ENCODE measurements at places on chromosomes 4 and X. TPM values are rescaled to one million over a fixed set of nuclear protein-coding genes. Genes with fewer than 3 reads are reported as not detected.
A peak's percentile ranks its signal among the peaks of the same experiment; 100 is the strongest.

Gene RNF150
- 5.0 TPM for polyA plus RNA-seq

Gene TMPRSS11F
- not detected for polyA plus RNA-seq

Gene FAM9B
- not detected for polyA plus RNA-seq

Gene H2AZ1
- 154 TPM for polyA plus RNA-seq

Gene PAGE1
- polyA plus RNA-seq: not detected

Gene EMCN
- 140 TPM for polyA plus RNA-seq

Gene ADH1C
- 28.1 TPM for polyA plus RNA-seq

Gene ATOH1
- polyA plus RNA-seq: not detected

DNA sequence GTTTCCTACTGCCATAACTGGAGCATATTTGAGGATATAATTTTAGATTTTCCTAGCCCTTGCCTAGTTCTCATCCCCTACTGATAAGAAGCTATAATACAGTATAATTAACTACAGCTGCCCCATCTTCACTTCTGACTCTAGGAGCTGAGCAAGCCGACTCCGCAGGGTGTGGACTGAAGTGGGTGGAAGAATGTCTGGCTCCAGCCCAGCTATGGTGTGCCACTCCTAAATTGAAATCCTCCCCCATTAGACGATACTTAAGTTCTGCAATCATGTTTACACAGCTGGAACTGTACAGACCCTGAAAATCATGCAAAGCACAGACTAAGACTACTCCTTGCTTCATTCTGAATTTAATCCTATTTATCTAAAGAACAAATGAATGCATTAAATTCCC, 93.1 kb downstream of the PCDH19 start:
- no peaks in the 10 kb centered on the region for H3K36me3 ChIP-seq
- H3K27me3 ChIP-seq: peaks cover 6% of the 10 kb centered on the region
- no peak overlapping the region for H3K27ac ChIP-seq
- no peaks in the 10 kb centered on the region for H3K4me1 ChIP-seq
- no peak overlapping the region for H3K4me3 ChIP-seq
- no peak for DNase-seq

Gene POLA1
- polyA plus RNA-seq: 2.2 TPM

GRCh38 chr4:25859429-25860148, 3.2 kb downstream of the SEL1L3 start:
- H3K4me3 ChIP-seq: no peak overlapping the region
- H3K36me3 ChIP-seq: no peaks in the 10 kb centered on the region
- DNase-seq: no peak
- H3K4me1 ChIP-seq: no peaks in the 10 kb centered on the region
- no peaks in the 10 kb centered on the region for H3K27me3 ChIP-seq

DNA sequence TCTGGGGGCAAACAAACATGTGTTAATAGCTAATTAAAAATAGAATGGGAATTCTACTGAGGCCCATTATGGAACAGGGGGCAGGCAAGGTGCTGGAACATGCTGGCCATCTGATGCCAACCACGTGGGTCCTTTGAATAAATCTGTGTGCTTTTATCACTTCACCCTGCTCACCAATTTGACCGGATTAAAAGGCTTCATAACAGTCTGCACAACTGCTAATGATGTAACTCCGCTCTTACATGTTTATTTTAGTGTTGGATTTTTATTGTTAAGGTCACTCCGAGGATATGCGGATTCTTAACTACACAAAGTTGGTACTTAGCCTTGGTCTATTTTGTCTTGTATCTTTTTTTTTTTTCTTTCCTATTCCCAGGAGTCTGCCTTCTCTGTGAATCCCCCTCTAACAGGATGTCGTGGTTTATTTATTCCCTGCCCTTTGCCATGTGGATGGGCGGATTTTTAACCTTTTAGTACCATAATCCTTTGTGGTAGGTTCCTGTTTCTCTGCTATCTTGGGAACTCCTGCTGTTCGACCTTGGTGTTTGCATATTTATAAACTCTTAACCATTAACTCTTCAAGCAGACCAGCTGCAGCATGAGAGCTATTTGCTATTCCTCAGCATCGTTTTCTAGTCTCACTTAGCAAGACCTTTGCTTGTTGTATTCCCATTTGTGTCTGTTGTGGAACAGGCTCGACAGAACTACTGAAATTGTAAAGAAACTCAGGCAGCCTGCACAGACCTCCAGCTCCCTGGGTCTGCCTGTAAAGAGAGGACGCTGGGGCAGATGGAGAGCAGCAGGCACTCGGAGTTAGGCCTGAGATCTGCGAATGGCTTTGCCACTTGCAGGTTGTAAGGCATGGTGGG, 38.0 kb downstream of the TRIM2 start:
- H3K4me1 ChIP-seq: peaks cover 34% of the 10 kb centered on the region
- H3K27ac ChIP-seq: peak overlapping the region; percentile 53
- H3K36me3 ChIP-seq: no peaks in the 10 kb centered on the region

DNA sequence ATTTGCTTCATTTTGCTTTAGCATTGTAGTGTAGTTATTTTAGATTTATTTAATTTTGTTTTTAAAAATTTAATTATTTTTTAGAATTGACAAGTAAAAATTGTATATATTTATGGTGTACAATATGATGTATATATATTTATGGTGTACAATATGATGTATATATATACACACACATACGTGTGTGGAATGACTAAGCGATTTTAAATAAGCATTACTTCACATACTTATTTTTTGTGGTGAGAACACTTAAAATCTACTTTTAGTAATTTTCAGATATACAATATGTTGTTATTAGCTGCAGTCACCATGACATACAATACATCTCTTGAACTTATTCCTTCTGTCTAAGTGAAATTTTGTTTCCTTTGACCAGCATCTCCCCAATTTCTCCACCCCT, 172.9 kb downstream of the SPRY1 start:
- no peaks in the 10 kb centered on the region for H3K27me3 ChIP-seq
- no peak overlapping the region for H3K27ac ChIP-seq
- no peaks in the 10 kb centered on the region for H3K4me1 ChIP-seq
- H3K4me3 ChIP-seq: no peak overlapping the region
- DNase-seq: no peak
- H3K36me3 ChIP-seq: no peaks in the 10 kb centered on the region

- no peak for DNase-seq
- H3K4me3 ChIP-seq: peak overlapping the region; percentile 3
- H3K36me3 ChIP-seq: no peaks in the 10 kb centered on the region
Measured at GRCh38 chr4:15144249-15144966, 142.1 kb downstream of the CPEB2 start.

DNA sequence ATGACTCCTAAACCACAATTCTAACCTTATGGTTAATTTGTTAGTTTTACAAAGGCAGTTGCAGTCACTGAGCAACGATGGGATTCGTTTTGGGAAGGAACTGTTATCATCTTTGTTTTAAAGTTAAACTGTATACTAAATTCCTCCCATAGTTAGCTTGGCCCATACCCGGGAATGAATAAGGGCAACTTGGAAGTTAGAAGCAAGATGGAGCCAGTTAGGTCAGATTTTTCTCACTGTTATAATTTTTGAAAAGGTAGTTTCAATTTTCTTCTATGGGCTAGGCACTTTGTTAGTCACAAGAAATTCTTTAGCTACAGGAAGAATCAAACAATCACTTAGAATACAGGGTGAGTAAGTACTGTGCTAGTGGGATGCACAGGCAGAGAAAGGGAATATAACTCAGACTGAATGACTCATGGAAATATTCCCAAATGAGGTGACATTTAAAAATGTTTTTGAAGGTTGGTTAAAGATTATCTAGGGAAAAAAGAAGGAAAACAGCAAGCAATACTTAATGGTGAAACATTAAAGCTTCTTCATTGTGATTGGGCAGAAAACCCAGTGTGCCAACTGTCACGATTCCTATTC, 153.6 kb downstream of the MAGEB17 start:
- H3K4me1 ChIP-seq: no peaks in the 10 kb centered on the region
- no peak overlapping the region for H3K4me3 ChIP-seq
- H3K36me3 ChIP-seq: no peaks in the 10 kb centered on the region
- no peak overlapping the region for H3K27ac ChIP-seq
- no peaks in the 10 kb centered on the region for H3K27me3 ChIP-seq

- peak overlapping the region; percentile 16 for H3K27ac ChIP-seq
- H3K27me3 ChIP-seq: no peaks in the 10 kb centered on the region
- no peaks in the 10 kb centered on the region for H3K36me3 ChIP-seq
- H3K4me3 ChIP-seq: no peak overlapping the region
Measured at GRCh38 chr4:15116509-15117079, 114.3 kb downstream of the CPEB2 start.

DNA sequence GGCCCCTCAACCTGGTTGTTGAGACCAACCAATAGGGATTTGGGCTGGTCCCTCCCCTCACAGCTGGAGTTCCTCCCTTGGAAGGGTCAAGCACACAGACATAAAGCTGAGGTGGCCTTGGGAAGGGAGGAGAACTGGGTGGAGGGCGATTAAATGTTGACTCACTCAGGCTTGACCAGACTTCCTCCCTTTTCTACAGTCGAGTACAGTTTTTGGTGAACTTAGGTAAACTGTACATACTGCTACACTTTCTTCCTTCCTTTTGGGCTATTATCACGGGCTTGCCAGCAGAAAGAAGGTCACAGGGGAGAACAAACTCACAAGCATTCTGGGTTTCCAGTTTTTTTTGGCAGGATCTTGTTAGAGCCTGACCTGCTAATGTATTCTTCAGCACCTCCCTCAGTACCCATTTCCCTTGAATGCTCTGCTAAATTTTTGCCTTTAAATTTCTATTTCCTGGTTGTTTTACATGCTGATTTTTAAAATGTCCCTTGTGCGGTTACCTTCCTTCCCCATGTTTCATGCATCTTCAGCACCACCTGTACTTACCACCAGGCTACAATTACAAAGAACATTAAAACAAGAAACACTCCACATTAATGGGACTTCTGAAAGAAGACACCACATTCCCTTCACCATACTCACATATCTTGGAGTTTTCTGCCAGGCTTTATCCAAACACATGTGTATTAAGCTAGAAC, 135.2 kb upstream of the RASGEF1B start:
- peak; percentile 85 for DNase-seq
- no peaks in the 10 kb centered on the region for H3K27me3 ChIP-seq
- peaks cover 10% of the 10 kb centered on the region for H3K4me1 ChIP-seq
- H3K4me3 ChIP-seq: no peak overlapping the region

GRCh38 chrX:357035-357692, 29.5 kb downstream of the PPP2R3B start:
- peak; percentile 25 for DNase-seq
- no peaks in the 10 kb centered on the region for H3K27me3 ChIP-seq
- H3K36me3 ChIP-seq: peaks cover 3% of the 10 kb centered on the region
- no peak overlapping the region for H3K4me3 ChIP-seq

All from kidney (tissue), 22 donors.